ENCODE measurements at places on chromosomes 6 and 20.

- DNase-seq, result no peak
These were observed 297.8 kb downstream of the ZFAND3 start for GRCh38 chr6:38117281-38117680.

DNA sequence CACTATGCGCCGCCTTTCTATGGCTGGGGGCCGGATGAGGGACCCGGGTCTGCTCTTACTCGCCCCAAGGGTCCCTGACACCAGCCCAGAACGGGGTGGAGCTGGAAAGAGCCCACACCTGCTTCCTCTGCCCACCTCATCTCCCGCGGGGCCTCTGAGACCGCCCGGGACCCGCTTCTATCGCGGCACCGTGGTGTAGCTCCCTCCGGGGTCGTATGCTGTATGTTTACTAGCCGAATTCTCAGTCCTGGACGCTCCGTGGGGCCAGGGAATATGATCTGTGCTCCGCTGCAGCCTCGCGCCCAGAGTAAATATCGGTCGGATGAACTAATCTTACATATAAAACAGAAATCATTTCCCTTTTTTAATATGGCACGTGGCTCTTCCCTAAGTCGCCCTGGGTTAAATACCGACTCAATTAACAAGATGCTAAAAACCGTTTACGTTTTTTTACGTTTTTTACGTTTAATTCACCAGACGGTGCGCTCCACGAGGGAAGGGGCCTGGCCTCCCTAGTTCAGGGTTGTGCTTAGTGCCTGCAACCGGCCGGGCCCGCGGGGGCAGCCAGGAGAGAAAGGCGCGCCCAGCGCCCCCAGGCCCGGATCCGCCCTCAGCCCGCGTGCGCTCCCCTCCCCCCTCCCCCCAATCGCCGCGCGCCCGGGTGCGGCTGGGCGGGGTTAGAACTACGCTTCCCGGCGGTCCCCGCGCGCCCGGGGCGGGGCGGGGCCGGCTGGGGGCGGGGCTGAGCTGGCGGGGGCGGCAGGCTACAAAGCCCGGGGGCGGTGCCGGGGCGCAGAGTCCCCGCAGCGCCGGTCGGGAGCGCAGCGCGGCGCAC lies at the start of gene RBM38:
RBM38 (plus strand) TSS at position 793 of the 835 bp plus-strand sequence. CDS start 186 bp downstream, outside the sequence.
- no peak for DNase-seq

DNA sequence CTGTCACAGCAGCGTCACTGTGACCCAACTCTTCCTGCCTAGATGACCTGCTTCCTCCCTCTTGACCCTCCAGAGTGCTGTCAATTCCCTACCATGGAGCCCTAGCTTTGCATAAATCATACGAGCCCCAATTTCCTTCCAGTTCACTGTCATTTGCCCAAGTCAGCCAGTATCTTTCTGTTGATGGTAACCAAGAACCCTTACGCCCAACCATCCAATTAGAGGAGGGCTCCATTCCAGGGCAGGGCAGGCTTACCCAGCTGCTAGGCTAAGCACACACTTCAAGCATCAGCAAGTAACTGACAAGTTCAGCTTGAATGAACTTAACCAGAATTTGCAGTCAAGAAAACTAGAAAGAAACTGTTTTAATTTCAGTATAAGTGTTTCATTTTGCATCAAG lies 25.7 kb downstream of the WFDC3 start:
- no peak for DNase-seq

- no peak for DNase-seq
These were observed 77.6 kb downstream of the POPDC3 start for GRCh38 chr6:105102186-105102585.

- no peak for DNase-seq
These were observed 12.1 kb downstream of the DEF6 start for GRCh38 chr6:35309611-35310264.

DNA sequence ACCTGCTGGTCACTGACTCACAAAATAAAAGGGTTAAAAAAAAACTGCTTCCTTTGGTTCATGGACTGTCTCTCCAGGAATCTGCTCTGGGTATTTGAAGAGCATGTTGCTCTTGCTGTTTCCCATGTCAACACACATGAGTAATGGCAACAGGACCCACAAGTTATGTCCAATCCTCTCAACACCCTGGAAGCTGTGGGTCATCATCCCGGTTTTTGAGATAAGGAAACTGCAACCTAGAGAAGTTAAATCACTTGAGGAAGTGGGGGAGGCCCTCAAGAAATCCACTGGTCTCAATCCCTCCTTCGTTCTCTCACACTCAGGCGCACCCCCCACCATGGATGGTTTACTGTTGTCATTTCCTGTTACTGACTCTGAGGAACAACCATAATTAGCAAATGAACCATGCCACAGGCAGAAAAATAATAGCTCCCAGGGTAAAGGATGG lies 12.4 kb downstream of the MAP1LC3A start:
- DNase-seq, result no peak

- no peak for DNase-seq
These were observed 34.0 kb downstream of the ZBTB9 start for GRCh38 chr6:33488339-33488738.

GRCh38 chr6:89452281-89452680 lies 19.3 kb downstream of the ANKRD6 start:
- DNase-seq, result no peak

GRCh38 chr20:57792386-57793080 lies 82.7 kb upstream of the PMEPA1 start:
- no peak for DNase-seq

- no peak for DNase-seq
These were observed 50.7 kb upstream of the SIRPA start for GRCh38 chr20:1844325-1845162.

DNA sequence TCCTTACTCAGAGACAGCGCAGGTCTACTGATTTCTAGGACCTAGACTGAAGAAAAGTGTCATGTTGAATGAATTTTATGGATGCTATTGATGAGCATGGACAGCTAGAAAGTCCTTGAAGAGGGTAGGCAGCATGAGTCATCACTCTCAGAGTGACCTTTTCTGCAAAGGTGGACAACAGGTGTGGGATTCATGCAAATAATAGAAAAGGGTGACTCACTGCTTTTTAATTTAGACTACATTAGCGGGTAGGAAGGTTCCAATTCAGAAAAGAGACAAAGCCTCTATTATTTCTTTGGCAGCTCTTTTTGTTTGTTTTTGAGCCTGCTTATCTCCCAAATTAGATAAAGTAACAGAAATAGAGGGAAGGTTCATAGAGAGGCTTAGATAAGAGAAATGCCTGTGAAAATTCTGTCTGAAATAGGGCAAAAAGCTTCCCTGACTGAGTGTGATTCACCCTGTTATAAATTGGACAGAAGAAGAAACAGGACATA lies 191.4 kb downstream of the TENT5A start:
- DNase-seq, result no peak

- no peak for DNase-seq
These were observed 2.5 kb downstream of the FOXF2 start for GRCh38 chr6:1391800-1392309.

GRCh38 chr6:69887026-69887425 lies 20.7 kb downstream of the COL19A1 start:
- DNase-seq, result no peak

DNA sequence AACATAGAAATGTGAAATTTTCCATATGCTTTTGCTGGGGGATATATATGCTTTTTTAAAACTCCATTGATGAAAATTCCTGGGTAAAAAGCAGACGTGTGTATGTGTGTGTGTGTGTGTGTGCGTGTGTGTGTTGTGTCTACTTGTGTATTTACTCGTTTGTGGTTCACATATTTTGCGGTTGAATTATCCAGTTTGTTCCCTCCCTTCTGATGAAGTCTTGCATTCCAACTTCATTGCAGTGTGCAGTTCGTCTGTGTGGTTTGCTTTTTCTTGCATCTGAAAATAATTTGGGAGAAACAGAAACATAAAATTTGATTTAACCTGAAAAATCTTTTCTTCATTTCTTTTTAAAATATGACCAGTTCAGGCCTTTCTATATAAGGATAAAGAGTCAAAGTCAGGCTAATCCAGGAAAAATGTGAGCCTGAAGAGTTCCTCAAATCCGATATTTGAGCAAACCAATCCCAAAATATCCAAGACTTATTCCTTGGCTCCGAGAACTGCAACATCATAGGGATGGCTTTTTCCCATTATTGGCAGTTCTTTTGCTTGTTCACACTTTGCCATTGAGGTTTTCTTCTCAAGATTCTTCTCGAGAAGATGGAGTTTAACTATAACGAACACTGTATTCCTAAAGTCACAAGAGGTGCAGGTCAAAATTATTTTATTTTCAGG lies 202.2 kb upstream of the CCN2 start:
- DNase-seq, result no peak

- no peak for DNase-seq
These were observed 95.7 kb downstream of the SLC23A2 start for GRCh38 chr20:4905613-4906012.

- DNase-seq, result no peak
These were observed 13.2 kb upstream of the SIRPA start for GRCh38 chr20:1882026-1882425.

- no peak for DNase-seq
These were observed 60.0 kb downstream of the SYTL3 start for GRCh38 chr6:158709809-158710208.
